Heart left ventricle (tissue), 16 donors: ENCODE measurements at places on chromosomes 4 and X.

GRCh38 chr4:142861351-142861750 lies 15.2 kb upstream of the INPP4B start:
- no peak for DNase-seq

DNA sequence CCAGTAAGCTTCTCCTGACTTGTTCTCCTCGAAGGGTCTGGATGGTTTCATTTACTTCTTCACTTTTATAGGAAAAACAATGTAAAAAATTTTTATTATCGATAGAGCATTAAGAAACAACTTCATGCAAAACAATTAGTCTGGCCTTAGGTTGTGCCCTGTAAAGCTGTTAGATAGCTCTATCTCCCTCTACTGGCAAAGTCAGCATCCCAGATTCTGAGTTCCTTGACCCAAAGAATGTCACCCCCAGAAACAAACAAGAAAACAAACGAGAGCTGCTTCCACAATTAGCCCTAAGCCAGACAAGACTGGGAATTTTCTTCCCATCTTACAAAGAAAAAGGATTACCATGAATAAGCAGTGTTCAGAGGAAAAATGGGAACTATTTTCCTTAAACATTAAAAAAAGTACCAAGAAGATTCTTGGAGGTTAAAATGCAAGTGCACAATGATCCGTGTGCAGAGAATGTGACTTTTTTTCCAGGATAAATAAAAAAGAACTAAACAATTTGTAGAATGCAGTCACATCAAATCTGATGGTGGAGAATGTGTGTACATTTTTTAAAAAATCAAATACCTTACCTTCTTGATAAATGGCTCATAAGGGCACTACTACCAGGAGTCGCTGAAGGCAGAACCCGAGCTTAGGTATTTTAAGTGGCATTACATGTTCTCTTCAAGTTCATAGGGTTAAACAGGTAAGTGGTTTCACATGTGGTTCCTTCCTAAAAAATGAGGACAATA lies 293.2 kb downstream of the FBXO8 start:
- no peak for DNase-seq

GRCh38 chr4:145035494-145036136 lies 62.4 kb downstream of the ANAPC10 start:
- no peak for DNase-seq

DNA sequence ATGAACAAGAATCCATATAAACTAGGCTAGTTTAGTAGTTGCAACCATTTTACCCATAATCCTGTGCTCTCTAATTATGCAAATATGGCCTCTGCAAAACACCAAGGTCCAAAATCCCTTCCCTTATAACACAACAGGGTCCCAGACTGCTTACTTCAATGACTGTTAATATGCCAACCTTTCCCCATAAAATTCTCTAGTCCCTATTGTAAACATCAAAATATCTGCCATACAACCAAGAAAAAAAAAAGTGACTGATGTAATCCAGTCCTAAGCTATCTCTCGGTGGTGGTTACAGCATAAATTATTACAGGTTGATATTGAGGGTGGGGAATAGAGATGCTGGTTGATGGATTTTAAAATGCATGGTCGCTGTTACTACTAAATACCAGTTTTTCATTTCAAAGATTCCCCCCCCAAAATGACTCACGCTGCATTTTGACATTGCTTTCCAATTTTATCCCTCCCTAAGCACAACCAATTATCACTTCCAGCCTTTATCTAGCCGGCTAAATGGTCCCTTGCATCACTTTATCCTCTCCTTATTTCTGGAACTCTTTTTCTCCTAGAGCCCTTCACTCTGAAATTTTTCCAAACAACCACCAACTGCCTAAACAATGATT lies 44.8 kb downstream of the TSPAN5 start:
- DNase-seq, result no peak

DNA sequence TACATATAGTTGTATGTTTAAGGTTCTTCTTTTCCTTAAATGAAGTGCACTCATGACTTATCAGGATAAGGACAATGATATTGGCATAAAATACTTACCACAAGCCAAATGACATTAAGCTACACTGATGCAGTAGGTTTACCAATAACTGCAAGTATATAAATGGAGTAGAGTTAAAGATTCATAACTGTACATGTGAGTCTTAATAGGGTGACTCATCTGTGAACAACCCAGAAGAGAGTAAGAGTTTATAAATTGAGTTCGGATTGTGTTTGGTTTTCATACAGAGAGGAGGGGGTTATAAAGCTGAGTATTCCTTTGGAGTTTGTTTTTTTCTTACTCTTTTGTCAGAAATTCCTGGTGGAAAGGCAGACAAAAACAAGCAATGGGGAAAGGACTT lies 144.8 kb downstream of the TLL1 start:
- no peak for DNase-seq

- no peak for DNase-seq
Measured at GRCh38 chr4:89248879-89249281, 58.7 kb downstream of the GPRIN3 start.

DNA sequence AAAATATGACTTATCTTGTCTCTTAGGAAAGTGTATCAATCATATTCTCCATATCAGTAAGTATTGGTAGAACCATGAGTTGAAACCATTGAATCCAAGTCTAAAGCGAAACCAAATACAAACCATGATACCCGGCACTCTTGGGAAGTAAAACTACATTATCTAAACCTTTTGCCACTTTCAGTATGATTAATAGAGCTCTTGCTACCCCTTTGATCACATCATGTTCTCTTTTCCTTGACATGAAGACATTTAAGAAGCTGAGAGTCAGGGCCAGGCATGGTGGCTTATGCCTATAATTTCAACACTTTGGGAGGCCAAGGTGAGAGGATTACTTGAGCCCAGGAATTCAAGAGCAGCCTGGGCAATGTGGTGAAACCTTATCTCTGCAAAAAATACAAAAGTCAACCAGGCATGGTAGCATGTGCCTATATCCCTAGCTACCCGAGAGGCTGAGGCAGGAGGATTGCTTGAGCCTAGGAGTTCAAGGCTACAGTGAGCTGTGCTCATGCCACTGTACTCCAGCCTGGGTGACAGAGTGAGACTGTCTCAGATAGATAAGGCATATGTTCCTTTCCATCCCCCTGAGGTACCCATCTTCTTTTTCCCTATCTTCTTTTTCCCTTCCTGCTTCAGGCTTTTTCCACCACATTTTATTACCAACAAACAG lies 45.4 kb downstream of the CEP135 start:
- DNase-seq, result no peak

- DNase-seq, result no peak
Measured at GRCh38 chrX:43835559-43835958, 46.7 kb downstream of the MAOB start.

- DNase-seq, result no peak
Measured at GRCh38 chr4:150457802-150458201, 124.1 kb upstream of the MAB21L2 start.

DNA sequence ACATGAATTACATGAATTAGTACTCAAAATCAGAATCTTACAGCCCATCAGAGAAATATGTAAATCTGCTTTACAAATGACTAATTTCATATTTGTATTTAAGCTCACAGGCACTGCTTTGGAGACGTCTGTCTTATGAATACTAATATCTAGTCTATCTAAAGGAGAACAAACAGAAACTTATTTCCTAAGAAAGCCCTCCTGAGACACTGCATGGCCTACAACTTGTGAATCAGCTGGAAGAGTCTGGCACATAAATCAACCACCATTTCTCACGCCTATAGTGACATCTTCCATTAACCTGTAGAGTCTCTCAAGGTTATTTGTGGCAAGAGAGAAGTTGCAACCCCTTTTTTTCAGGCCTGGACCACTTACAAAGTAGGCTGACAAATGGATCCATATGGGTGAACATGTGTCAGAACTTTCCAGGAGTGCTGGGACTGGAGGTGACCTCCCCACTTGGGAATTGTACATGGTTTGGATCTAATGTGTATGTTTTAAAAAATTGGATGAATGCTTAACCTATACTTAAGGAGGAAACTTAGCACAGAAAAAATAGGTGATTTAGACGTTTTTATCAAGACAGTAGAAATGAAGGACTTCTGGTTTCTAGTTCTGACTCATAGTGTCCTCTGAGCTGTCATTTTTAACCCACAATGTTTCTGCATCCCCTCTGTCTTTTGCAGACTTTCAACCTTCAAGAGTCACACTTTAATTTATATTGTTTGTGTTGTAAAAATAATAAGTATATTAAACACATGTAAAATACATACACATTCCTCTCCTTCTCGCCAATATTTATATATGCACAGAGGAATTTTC lies 83.2 kb upstream of the ARHGAP24 start:
- DNase-seq, result no peak

DNA sequence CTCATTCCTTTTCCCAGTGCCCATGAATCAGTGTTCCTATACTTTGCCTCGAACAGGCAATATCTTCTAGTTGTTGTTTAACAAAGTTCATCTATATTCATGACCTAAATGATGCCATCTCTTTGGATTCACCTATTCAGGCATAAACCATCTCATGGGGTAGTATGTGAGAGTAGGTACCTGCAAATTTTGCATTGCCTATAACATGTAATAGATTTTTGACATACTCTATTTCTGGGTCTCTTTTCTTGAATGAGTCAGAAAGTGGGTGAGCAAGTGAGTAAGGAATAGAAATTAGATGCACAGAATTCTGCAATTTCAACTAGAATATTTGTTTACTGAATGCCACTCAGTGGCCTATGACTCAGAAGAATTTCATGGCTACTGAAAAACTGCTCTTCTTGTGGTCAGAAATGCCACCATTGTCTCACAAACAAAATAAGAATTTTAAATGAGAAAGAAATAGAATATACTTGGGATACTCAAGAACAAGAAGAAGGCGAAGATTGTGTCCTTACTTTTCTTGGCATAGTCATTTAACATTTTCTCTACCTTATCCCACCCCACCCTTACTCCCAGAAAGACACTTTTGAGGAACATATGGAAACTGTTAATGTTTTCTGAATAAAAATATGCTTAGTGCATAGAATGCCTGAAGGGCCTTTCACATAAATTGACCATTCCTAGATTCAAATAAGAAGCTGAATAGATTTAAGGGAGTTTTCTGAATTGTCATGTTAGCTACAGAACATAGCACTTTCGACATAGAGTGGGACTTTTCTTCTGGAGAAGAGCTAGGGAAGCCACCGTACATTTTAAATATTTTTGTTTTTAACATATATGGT lies 86.8 kb downstream of the HHIP start:
- no peak for DNase-seq

- DNase-seq, result no peak
Measured at GRCh38 chrX:13471269-13471668, 98.1 kb upstream of the EGFL6 start.

- no peak for DNase-seq
Measured at GRCh38 chr4:36333303-36333877, 52.0 kb downstream of the DTHD1 start.

DNA sequence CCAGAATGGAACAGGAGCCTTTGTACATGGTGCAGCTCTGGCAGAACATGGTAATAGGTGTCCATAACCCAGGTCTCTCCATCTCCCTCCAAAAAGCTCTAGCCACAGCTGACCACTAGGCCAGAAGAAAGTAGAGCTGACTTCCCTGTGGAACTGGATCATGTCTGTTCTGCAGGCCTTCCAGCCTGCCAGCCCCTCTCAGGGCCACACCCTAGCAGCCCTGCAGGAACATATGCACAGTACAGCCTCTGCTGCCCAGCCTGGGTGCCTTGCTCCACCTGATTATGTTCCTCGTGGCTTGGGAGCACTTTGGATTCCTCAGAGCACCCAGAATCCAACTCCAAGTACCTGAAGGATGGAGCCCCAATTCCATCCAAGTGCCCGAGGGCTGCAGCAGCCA lies 12.0 kb downstream of the NDST3 start:
- no peak for DNase-seq

DNA sequence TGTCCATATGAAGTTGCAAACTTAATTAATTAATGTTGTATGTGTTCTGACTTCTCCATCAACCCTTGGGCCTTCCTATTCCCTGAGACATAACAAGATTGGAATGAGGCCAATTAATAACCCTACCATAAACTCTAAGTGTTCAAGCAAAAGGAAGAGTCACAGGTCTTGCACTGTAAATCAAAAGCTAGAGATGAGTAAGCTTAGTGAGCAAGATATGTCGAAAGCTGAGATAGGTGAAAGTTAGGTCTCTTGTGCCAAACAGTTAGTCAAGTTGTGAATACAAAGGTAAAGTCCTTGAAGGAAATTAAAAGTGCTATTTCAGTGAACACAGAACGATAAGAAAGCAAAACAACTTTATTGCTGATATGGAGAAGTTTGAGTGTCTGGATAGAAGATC lies 58.2 kb upstream of the GPRIN3 start:
- DNase-seq, result no peak

GRCh38 chr4:135192751-135193535 lies 991.4 kb upstream of the PABPC4L start:
- DNase-seq, result no peak

DNA sequence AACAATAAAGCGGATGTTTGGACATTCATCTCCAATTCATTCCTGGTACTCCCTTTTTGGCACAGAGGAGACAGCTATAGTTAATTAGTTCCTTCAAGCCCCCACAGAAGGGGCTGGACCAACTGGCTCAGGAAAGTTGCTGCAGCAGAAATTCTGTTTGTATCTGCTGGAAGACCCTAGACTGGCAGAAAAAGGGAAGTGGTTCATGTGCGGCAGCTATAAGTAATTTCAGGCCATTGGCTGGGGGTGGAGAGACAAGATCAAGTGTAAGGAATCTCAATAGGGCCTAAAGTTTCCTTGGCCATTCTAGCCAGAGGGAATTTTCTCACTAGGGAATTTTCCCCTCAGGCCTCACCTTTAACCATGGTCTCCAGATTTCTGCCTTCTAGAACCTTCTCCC lies 89.9 kb upstream of the DHX15 start:
- no peak for DNase-seq

- no peak for DNase-seq
Measured at GRCh38 chr4:74486905-74487304, 42.0 kb downstream of the AREG start.

DNA sequence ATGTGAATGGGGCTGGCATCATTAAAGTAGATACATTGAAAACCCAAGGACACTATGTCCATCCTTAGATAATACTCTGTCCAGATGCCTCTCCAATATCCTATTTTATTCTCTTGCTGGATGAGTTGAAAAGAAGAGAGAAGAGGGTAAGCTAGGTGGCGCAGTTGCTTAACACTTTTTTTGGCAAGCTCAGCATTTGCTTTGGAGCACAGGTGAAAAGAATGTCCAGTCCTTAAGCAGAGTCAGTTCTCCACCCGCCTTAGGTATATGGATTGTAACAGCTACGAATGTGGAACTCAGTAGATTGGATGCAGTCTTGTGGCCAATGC lies 208.4 kb downstream of the NWD2 start:
- no peak for DNase-seq

DNA sequence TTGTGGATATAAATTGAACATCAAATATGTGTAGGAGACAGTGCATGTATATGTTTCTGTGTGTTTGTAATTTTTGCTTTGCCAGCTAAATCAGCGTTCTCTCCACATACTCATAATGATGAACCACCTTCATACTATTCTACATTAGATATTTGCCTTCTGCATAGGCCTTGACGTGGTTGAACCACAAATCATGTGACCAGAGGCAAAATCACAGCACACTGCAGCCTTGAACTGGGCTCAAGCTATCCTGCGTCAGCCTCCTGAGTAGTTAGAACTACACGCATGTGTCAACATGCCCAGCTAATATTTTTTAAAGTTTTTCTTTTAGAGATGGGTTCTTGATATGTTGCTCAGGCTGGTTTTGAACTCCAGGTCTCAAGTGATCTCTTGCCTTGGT lies 9.5 kb downstream of the UBQLN2 start:
- DNase-seq, result no peak

- no peak for DNase-seq
Measured at GRCh38 chrX:132673331-132673730, 184.5 kb upstream of the MBNL3 start.

GRCh38 chr4:43607400-43607799 lies 714.9 kb downstream of the GRXCR1 start:
- DNase-seq, result no peak

GRCh38 chr4:123640271-123640670 lies 243.7 kb downstream of the SPRY1 start:
- no peak for DNase-seq
